ENCODE measurements at places on chromosomes 7 and 10. TPM values are rescaled to one million over a fixed set of nuclear protein-coding genes. Genes with fewer than 3 reads are reported as not detected.

DNA sequence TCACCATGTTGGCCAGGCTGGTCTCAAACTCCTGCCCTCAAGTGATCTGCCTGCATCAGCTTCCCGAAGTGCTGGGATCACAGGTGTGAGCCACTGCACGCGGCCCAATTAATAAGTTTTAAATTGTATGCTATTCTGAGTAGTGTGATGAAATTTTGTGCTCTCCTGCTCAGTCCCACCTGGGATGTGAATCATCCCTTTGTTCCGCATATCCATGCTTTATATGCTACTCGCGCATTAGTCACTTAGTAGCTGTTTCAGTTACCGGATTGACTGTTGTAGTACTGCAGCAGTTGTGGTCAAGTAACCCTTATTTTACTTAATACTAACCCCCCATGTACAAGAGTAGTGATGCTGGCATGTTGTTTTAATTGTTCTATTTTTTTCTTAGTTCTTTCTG, 47.3 kb upstream of the OIT3 start:
- peak; percentile 93 for ATAC-seq

DNA sequence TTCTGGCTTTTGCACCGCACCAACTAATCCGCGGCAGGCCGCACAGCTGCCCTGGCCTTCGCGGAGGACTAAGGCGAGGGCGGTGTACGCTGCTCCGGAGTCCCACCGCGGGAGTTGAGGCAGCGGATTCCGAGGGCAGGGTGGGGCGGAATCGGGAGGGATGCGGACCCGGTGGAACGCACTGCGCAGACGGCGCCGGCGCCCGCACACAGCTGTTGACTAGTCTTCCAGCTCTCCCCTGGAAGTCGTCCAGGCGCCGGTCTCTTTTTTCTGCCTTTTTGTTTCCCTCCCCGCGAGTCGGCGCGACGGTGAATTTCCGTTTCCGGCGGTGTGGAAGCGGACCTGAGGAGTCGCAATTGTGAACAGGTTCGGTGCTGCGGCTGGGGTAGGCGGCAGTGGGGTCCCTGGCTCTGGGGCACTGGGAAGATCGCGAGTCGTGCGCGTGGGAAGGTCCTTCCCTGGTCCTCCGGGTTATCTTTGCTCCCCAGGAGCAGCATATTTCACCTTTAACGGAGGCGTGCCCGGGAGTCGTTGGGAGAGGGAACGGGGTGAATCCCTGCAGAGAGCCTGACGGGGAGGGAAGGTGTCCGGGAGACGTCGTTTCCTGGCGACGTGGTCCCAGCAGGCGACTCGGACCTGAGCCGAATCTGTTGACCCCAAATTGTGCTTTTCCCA, at the start of gene ASAH2B:
ASAH2B (plus strand) TSS at position 319 of the 675 bp plus-strand sequence. CDS start 5,195 bp downstream, outside the sequence.
- peak; percentile 85 for ATAC-seq

GRCh38 chr10:77319557-77319956, 318.1 kb downstream of the KCNMA1 start:
- no peak for ATAC-seq

- ATAC-seq, result no peak
These were observed 32.2 kb upstream of the COL13A1 start for GRCh38 chr10:69769395-69769992.

DNA sequence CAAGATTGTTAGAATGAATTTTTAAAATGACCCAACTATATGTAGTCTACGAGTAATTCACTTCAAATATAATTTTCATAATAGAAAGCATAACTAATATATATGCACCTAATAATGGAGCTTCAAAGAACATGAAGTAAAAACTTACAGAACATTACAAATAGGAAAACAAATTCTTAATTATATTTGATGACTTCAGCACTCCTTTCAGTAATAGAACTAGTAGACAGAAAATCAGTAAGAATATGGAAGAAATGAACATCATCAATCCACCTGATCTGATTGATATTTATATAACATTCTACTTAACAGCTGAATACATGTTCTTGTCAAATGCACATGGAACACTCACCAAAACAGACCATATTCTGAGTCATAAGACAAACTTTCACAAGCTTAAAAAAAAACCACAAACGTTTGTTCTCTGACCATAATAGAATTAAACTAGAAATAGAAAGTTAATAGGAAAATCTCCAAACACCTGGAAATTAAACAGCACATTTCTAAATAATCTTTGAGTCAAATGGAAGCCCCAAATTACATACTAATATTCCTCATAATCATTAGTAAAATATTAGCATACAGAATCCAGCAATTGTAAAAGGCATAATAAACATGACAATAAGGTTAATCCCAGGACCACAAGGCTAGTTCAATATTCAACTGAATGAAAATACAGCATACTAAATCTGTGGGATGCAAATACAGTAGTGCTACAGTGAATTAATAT, 48.0 kb downstream of the BRAF start:
- ATAC-seq, result peak; percentile 81

- no peak for ATAC-seq
These were observed 15.5 kb downstream of the SLC13A1 start for GRCh38 chr7:123184271-123184670.

- no peak for ATAC-seq
These were observed 193.6 kb downstream of the VTI1A start for GRCh38 chr10:112640638-112641037.

DNA sequence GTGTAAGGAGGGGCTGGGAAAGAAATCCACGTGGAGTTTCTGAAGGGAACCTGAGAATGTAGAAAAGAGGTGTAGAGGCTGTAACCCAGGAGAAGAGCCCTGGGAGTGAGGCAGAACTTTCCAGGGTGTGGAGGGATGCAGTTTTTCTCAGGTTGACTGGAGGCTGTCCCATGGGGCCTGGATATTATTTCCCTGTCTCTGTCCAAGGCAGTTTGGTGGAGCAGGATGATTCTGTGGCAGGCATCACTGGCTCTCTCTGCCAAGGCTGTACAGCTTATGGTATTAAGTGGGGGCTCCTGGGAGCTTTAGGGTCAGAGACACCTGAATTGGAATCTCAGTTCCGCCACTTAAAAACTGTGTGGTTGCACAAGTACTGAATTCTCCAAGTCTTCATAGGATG, 81.6 kb downstream of the CHN2 start:
- no peak for ATAC-seq

SLC25A13 gene
- 6.5 TPM for total RNA-seq

SLC29A4 gene
- total RNA-seq, result 1.5 TPM

SORCS1 gene
- total RNA-seq, result not detected

EN2 gene
- total RNA-seq, result not detected

Measured in activated T-helper 17 cell treated with anti-CD3 and anti-CD28 coated beads, Interleukin-2, amount 50 U/mL, for 72 hours (primary cell).